GM12878 (cell line): ENCODE measurements at places on chromosomes 2 and 18.

- no peaks in the 10 kb centered on the region for H3K27me3 ChIP-seq
- H3K27ac ChIP-seq = peak overlapping the region; percentile 93
- H3K4me1 ChIP-seq = peaks cover 46% of the 10 kb centered on the region
- H3K36me3 ChIP-seq = no peaks in the 10 kb centered on the region
- peak; percentile 99 for DNase-seq
Observed at GRCh38 chr2:8514796-8515758, 166.8 kb upstream of the ID2 start.

- no peaks in the 10 kb centered on the region for H3K4me1 ChIP-seq
- DNase-seq = no peak
- no peaks in the 10 kb centered on the region for H3K36me3 ChIP-seq
- no peak overlapping the region for H3K4me3 ChIP-seq
- no peak overlapping the region for H3K27ac ChIP-seq
Observed at GRCh38 chr2:144950899-144951560, 431.1 kb upstream of the ZEB2 start.

DNA sequence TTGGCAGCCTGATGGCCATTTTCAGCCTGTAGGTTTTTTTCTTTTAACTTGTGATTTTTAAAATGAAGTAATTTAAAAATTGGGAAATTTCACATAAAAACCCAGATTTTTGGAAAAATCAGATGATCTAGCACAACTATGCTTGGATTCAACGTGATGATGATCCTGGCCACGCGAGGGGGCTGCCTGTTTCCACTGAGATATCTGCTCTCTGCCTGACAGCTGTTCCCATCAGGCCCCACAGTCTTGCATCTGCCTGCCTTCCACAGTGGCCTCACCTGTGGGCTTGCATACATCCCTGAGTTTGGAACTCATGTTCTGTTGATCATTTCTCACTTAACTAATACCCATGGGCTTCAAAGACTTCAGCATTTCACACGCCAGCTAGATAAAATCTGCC, 92.1 kb upstream of the FZD5 start:
- no peaks in the 10 kb centered on the region for H3K36me3 ChIP-seq
- H3K4me1 ChIP-seq = no peaks in the 10 kb centered on the region
- H3K4me3 ChIP-seq = no peak overlapping the region

DNA sequence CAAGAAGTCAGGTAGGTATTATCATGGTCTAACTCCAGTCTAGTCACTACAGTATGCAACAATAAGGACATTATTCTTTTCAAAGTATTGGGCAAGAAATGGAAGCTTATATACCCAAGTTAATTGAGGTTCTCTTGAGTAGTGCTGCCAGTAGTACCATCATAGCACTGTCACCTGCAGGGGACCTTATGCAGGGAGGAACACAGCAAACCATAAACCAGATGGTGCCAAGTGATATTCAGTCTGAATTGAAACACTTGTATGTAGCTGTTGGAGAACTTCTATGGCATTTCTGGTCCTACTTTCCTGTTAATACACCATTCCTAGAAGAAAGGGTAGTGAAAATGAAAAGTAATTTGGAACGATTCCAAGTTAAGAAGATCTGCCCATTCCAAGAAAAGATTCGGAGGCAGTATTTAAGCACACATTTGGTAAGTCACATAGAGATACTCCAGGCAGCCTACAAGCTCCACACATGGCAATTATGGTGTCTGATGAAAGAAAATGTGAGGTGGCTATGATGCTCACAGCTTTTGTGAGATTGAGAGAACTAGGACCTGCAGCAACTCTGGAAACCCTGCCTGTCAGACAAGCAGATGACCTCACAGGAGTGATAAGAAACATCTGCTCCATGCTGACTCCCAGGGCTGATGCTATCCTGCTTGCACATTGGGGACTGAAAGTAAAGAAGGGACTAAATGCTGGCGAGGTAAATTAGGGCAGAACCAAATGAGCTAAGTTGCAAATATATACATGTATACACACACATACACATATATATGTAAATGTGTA, 174.7 kb downstream of the MC4R start:
- no peaks in the 10 kb centered on the region for H3K36me3 ChIP-seq
- H3K4me3 ChIP-seq = no peak overlapping the region
- no peak overlapping the region for H3K27ac ChIP-seq
- H3K4me1 ChIP-seq = no peaks in the 10 kb centered on the region
- no peaks in the 10 kb centered on the region for H3K27me3 ChIP-seq
- no peak for DNase-seq

- no peaks in the 10 kb centered on the region for H3K4me1 ChIP-seq
- no peak overlapping the region for H3K27ac ChIP-seq
- no peaks in the 10 kb centered on the region for H3K27me3 ChIP-seq
- H3K36me3 ChIP-seq = no peaks in the 10 kb centered on the region
- DNase-seq = no peak
Observed at GRCh38 chr2:171241771-171242170, 81.1 kb upstream of the TLK1 start.
